ENCODE measurements at places on chromosomes 4 and X.
A peak's percentile ranks its signal among the peaks of the same experiment; 100 is the strongest.

DNA sequence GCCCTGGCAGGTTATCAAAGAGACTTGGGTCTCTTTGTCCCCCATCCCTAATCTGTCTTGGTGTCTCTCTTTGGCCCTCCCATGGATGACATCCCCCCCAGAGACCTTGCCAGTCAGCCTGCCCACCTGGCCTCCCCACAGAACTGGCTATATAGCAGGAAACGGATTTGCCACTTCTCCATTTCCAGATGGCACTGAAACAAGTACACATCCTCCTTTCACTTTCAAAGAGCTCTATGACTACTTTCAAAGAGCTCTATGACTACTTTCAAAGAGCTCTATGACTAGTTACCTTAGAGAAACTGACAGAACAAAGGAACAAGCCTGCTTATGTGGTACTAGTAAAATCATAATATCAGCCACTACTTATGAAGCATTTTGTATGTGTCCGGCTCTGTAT, 175.3 kb downstream of the MAML3 start:
- peak; percentile 67 for DNase-seq

DNA sequence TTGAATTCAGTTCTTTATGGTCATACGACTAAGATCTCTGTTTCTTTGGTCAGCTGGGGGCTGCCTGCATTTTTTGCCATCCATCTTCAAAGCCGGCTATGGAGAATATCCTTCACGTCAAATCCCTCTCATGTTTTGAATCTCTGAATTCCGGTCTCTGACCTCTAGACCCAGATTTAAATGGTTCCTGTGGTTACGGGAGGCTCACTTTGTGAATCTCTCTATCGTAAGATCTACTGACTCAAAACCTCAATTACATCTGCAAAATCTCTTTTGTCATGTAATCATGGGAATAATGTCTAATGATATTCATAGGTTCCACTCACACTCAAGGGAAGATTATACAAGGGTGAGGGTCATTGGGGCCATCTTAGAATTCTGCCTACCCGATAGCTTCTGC, 5.7 kb upstream of the MPC1L start:
- DNase-seq = no peak

DNA sequence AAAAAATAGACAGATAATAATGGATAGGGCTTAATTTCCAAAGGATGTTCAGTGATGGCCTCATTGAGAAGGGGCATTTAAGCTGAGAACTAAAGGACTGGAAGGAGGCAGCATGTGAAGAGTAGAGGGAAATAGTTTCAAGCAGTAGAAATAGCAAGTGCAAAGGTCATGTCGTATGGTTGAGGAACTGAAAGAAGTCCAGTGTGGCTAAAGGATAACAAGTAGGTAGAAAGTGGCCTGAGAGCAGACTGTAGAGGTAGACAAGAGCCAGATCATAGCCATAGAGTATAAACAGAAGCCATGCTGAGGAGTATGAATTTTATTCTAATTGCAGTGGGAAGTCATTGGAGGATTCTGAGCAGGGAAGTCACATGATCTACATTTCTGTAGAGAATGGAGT, 72.3 kb downstream of the GRIA3 start:
- DNase-seq = no peak

DNA sequence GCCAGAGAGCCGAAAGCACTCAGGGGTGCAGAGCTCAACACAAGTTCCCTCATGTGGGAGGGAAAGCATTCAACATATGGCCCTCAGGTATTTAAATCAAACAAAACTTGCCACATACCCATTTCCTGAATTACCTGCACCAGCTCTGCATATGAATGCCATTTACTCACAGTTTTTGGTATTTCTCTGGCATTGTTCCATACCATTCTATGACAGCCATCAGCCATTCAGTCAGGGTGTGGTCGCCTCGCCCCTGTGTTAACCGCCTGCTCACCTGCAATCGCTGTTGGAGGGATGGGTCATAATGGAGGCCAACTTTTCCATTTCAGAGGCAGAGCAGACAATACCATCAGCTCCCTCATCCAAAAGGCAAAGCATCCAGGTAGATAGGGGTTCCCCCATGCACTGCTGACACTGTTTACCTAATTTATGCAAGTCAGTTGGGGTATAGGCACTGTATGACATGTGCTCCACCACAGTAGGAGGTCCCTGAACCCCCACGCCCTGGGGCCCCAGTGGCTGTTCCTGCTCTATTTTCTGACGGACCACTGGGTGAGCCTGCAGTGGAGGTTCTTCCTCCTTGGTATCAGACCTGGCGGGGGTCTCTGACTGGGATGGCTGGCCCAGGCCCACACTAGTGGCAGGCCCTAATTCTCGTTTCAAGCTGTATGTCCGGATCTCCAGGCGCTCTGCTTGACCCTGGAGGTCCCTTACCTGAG, 227.1 kb downstream of the ADGRL3 start:
- no peak for DNase-seq

DNA sequence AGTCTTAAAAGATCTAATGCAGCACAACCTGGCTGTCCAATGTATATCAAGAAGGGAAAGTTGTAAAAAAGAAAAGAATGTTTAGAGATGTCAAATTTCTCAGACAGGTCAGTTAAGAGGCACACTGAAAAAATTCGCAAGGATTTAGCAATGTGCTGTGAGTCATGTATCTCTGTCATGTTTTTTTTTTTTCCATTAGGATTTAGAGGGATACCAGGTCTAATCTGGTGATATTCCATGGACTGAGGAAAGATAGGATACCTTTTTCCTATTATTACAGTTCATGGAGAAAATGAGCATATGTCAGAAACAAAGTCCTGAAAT, 815.4 kb upstream of the PCDH10 start:
- no peak for DNase-seq

Measured in CD14-positive monocyte (primary cell).